ENCODE measurements at places on chromosomes 5 and 9. TPM values are rescaled to one million over a fixed set of nuclear protein-coding genes. Genes with fewer than 3 reads are reported as not detected.

The PHYHD1 gene
- total RNA-seq: not detected

The FAM174A gene
- 31.2 TPM for total RNA-seq

The FOXD4L4 gene
- not detected for total RNA-seq

The SECISBP2 gene
- 13.5 TPM for total RNA-seq

The DRD1 gene
- total RNA-seq: 10.0 TPM

The IFNA21 gene
- not detected for total RNA-seq

The IFNA2 gene
- total RNA-seq: not detected

The SQSTM1 gene
- total RNA-seq: 772 TPM

The GDA gene
- 0.39 TPM for total RNA-seq

The IL31RA gene
- 8.9 TPM for total RNA-seq

The LECT2 gene
- not detected for total RNA-seq

The TAS2R1 gene
- not detected for total RNA-seq

The C9orf85 gene
- total RNA-seq: 13.2 TPM

GRCh38 chr5:143516249-143516648 is 112.8 kb upstream of the NR3C1 start:
- DNase-seq: no peak

GRCh38 chr5:116421080-116421629 is 153.5 kb downstream of the SEMA6A start:
- no peak for DNase-seq

DNA sequence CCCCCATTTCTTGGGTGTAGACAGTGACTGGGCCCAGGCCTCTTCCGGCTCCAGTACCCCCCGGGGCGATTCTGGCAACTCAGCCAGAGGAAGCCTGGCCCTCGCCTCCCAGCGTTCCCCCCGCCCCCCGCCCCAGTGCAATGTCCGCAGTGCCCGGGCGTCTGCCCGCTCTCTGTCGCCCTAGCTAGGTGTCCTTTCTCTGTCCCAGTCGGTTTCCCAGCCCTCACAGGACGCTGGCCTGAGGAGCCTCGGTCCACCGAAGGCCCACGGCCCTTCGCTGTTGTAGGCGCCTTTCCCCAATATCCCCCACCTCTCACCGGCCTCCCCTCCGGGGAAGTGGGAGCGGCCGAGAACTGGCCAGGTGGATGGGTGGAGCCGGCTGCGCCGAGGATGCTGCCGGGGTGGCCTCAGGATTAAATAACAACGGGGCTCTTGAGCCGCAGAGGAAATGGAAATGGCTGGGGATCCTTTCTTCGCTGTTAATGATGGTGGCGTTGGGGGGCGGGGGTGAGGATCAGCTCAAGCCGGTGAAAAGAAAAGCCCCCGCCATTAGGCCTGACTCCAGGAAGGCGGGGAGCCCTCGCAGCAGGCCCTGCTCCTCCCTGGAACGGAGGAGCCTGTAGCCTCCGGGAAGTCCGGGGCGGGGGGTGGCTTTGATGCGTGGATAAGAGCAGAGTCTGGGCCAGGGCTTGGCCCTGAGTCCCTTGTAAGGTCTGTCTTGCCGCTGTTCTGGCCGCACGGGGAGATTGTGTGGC is 1.1 kb upstream of the SPRY4 start:
- DNase-seq: peak; percentile 94

- no peak for DNase-seq
These were observed 215.7 kb upstream of the S1PR3 start for GRCh38 chr9:88775559-88775958.

DNA sequence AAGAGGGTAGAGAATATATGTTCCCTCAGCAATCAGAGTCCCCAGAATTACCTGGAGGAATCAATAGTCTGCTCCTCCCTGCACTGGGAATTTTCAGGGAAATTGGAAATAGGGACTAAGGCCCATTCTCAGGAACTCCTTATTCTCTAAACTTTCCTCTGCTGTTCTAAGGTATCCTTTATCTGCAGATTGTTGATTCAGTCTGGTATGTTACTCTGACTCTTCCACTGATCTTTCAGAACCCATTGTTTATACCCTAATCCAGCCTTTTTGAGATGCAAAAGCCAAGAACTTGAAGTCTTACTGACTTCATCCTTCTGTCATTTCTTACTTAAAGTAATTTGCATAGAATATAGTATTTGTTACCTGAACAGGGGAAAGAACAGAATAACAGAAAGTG is 143.5 kb upstream of the PPP1R2B start:
- DNase-seq: no peak

DNA sequence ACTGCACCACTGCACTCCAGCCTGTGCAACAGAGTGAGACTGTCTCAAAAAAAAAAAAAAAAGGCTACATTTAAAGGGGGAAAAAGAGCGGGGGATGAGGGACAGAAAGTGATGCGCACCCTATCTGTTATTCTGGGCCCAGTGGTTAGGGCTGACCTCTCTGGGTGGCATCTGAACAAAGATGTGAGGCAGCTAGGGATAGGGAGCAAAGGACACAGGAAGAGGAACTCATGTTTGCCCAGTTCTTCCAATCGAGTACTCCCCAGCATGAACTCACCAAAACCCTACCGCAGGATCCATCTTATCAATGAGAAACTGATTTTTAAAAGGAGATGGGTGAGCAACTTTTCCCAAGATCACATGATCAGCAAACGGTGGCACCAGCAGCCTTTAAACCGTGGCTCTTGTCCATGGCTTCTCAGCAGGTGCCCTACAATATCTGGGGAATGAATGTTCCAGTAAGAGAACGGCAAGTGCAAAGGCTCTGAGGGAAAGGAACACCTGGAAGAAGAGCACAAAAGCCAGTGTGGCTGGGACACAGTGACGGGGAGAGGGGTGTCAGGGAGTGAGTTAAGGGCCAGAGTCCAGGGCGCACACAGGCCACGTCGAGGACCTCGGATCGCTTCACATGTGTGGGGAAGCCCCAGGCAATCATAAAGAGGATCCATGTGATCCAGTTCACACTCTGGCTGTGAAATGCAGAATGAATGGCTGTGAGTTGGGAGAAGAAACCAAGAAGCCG is 22.0 kb downstream of the RAPGEF1 start:
- DNase-seq: no peak

DNA sequence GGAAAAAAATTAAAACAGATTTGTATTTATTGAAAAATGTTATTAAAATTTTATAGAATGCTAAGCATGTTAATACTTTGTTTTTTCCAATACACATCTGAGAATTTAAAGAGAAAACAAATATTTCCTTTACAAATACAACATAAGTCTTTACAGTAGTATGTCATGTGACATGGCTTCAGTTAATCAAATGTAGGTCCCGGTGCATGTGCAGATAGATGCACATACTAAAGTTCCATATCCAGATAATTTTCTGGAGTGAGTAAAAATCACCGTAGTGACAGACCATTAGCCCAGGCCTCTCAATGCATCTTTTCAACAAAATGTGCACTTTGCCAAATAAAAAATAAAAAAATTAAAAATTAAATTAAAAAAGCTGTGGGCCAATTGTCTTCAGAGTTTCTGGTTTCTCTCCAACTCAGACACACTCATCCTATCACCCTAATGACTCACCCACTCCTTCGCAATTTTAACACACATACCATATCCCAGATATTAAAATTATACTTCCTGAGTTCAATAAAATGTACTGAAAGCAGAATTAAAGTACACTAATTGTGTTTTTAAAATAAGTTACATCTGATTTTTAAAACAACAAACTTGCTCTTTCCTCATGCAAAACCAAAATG is 508.1 kb downstream of the NR2F1-AS1 start:
- DNase-seq: no peak

- no peak for DNase-seq
These were observed 403.7 kb upstream of the ZNF608 start for GRCh38 chr5:125150041-125150669.

DNA sequence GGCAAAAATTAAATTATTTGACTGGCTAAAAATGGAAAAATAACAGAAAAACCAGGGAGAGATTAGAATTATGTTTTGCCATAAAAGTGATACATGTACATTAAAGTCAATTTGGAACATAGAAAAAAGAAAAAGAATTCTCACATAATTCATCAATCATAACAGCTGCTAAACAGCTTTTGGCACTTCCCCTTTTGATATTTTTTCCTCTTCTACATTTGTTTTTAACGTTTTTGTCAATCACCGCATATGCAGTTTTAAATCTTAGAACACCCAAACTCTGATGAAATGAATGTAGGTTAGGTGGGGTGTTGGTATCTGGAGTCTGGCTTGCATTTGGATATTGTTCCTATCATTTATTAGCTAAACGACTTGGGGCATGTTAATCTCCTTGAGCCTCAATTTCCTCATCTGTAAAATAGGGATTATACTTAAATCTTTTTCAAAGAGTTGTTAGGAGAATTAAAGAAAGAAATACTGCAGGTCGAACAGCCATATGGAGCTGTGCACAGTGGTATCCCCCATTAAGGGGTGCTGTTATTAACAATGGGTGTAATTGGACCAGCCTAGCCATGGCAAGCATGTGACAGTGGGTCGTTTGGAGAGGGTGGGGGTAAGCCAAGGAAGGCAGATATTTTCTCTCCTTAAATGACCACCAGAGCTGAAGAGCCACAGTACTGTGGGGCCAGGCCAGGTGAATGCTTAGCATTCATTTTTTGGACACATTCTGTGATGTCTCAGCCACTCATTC is 22.6 kb downstream of the NPR3 start:
- no peak for DNase-seq

DNA sequence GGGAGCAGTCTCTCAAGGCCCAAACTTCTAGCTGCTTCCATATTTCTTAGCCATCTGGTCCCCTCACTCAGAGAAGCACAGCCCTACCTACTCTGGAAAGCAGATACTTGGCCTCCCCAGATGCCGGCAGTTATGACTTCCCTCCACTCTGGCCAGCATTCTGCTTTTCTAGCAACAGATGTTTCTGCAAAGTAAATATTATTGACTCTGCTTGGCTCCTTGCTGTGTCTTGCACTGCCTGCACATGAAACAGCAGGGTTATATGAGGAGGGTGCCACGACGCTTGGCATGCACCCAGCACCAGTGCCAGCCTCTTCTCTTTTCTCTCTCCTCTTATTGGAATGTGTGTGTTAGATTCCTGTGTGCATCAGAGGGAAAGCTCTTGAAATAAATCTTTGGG is 99.7 kb downstream of the ARHGAP26 start:
- DNase-seq: no peak

- no peak for DNase-seq
These were observed 148.4 kb downstream of the HSPA4 start for GRCh38 chr5:133200256-133200655.

GRCh38 chr5:14915291-14915952 is 43.8 kb upstream of the ANKH start:
- no peak for DNase-seq

- no peak for DNase-seq
These were observed 86.8 kb downstream of the MELK start for GRCh38 chr9:36659500-36659899.

GRCh38 chr5:117761186-117761585 is 1186.6 kb upstream of the SEMA6A start:
- DNase-seq: no peak

DNA sequence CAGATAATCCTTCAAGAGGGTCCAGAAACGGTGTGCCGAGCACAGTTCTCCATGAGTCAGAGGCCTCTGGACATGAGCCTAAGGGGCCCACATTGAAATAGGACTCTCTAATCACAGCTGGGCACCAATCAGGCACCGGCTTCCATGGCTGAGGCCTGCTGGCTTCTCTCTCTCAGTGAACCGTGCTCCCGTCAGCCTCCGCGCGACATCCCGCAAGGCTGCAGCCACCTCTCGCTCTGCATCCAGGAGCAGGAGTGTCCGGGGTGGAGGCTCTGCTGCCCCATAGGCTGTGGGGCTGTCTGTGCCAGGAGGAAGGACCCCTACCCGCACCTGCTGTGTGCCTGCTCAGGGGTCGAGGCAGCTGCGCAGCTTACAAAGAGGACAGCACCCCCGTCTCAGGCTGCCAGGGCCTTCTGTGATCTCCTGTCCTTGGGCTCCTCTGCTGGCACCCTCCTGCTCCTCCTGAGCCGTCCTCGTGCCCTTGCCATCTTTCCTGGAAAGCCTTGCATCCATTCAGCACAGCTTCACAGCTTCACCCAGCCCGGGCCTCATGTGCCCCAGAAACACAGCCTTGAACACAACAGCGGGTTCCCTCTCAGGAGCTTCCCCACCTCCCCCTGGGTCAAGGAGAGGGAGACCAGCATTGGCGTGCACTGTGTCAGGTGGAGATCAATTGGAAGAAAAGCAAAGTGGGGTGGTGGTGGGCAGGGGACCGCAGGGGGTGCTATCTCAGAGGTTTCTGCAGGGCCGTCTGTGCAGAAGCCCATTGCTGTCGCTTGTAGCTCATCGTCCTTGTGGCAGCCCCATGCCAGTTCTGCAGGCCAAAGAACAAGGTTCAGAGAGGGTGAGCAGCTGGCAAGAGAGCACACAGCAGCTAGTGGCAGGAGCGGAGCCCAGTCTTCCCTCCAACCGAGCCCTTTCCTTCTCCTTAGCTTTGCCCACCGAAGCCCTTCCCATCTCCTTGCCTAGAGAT is 22.8 kb upstream of the FCN1 start:
- no peak for DNase-seq

DNA sequence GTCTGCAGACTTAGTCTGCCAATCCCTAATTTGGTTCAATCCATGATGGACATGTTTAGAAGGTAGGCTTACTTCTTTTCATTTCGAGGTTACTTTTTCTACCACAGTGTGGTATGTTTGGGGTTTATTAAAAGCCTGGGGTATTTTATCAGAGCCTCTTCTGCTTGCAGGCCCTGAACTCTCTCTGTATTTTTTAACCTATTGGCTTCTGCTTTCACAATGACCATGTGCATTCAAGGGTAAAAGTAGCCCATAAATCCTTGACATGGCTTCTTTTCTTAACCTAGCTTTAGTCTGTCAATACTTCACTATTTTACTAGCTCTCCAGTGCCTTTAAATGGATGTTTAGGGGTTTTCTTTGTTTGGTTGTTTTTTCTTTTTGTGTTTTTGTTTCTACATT is 286.6 kb downstream of the FER start:
- DNase-seq: no peak

GRCh38 chr5:20972419-20972925 is 984.5 kb upstream of the CDH18 start:
- DNase-seq: no peak

DNA sequence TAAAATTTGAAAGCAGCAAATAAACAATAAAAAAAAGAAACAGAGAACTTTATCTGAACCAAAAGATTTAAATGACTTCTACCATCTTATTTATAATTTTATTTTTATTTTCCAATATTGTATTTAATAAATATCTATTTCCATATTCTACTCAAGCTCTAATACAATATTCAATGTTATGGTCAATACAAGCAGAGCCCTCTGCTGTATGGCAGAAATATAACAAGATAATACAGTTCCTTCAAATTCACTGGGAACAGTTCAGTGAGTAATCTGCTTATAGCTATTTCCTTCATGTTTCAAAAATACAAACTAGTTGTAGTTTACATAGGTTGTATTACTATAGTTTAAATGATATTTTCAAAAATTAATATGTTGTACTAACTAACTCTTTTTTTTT is 332.7 kb downstream of the PRDM9 start:
- DNase-seq: no peak

GRCh38 chr9:69174616-69175463 is 763 bp downstream of the TJP2 start:
- DNase-seq: peak; percentile 86

DNA sequence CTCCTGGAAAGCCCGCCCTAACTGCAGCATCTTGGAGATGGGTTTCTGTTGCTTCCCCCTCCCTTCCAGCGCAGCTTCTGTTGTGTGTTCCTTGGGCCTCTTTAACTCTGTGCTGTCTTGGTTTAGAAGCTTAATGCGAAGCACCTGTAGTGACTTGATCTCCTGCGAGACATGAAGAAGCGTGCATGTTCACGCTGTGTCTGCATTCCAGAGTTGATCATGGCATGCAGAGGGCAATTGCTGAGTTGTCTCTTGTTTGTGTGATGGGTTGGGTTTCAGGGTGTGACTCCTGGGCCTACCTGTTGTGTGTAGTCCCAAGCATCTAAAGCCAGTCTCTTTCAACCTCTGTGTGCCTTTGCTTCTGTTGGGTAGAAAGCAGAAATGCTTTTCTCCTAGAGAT is 155.6 kb downstream of the SMARCA2 start:
- DNase-seq: no peak

GRCh38 chr5:34718516-34718915 is 62.4 kb downstream of the RAI14 start:
- no peak for DNase-seq

Data from SJSA1 (cell line).